HFFc6 (cell line): ENCODE measurements at places on chromosomes 16 and 17. TPM values are rescaled to one million over a fixed set of nuclear protein-coding genes. Genes with fewer than 3 reads are reported as not detected.

CD19 gene
- total RNA-seq = not detected in 3 replicates

MMP15 gene
- total RNA-seq = 0.82 to 4.0 TPM (median 2.9 TPM) in 3 replicates

NLE1 gene
- 17.6 to 18.1 TPM (median 17.9 TPM) in 3 replicates for total RNA-seq

SLC16A6 gene
- total RNA-seq = 0.12 to 0.38 TPM (median 0.24 TPM) in 3 replicates

ANKRD40CL gene
- total RNA-seq = not detected in 3 replicates

GALNS gene
- 17.2 to 20.5 TPM (median 19.9 TPM) in 3 replicates for total RNA-seq

EPN3 gene
- total RNA-seq = not detected in 3 replicates

- no peak for DNase-seq
These were observed 62.5 kb upstream of the NFAT5 start for GRCh38 chr16:69503244-69503643.

DNA sequence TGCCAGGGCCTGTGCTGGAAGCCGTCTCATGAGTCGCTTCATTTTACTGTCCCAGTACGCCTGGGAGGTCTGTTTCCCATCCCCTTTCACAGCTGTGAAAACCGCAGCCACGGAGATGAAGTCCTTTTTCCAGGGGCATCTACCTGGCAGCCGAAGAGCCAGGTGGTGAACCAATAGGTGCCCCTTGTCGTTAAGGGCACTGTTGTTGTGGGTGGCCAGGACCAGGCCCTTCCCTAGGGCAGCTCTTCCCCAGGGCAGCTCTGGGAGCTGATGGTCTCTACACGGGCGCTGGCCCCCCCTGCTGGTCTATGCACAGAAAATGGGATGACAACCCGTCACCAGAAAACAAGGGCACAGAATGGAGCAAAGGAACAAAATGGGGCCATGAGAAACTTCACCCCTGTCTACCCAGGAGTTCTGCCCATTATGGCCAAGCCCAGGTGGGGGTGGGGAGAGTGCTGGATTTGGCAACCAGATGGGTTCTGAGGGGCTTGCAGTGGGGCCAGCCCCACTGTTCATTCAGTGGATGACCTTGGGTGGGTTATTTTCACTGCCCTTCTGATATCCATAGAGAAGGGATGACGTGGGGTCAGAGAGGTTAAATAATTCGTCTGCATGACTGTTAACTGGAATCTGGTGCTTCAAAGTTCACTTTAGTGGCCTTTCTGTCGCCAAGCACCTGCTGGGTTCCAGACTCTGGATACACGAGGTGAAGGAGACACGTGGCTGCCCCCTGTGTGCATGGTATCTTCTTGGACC, 11.5 kb downstream of the RMI2 start:
- peak; percentile 36 for DNase-seq

DNA sequence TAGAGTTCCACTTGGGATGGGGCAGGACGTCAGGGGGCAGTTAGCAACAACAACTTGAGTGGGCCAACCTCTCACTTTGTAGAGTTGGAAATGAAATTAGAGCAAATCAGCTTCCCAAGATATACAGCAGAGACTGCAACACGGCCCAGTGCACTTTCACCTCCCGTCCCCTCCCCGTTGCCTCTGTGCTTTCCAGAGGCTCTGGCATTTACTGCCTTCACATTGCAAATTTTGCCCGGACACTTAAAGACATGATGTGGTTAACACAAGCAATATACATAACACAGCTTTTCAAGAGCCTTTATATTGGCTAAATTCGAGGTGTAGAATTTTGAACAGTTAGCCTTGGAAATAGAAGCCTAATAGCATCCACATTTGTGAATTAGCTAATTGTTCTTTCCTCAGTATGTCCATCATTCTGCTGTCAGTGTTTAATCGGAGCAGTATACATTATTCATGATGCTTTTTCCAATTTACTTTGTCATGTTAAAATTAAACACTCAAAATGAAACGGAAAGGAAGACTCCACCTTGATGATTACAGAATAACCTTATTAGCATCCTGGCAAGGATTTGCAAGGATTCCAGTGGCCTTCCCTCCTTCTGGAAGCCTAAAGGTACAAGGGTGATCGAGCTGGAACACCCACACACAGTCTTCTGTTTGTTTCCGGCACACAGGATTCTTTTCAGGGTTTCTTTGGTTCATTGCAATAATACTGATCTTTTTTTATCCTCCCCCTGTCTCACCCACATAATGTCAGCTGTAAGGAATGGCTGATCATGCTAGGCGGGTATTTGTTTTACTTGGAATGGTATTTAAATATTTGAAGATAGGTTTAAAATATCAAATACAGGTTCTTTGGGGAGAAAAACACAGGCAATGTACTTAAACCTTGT, 190.9 kb upstream of the CACNG5 start:
- no peak for DNase-seq

DNA sequence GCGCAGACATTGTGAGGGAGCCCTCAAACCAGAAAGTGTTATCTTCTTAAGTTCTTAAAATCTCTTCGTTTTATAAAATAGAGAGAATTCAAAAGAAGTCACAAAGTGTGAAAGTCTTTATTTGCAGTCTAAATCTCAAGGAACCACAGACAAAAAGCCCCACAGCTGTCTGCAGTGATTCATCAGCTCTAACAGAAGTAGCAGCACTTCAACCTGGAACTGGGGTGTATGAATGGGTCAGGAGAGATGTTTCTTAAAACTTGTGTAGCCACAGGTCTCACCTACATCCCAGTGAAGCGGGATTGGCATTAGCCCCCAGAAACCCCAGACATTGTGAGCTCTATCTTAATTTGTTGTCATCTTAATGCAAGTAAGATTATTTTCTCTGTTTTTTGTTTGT, 61.1 kb downstream of the CDYL2 start:
- no peak for DNase-seq
